ENCODE measurements at places on chromosomes 5 and 9.

DNA sequence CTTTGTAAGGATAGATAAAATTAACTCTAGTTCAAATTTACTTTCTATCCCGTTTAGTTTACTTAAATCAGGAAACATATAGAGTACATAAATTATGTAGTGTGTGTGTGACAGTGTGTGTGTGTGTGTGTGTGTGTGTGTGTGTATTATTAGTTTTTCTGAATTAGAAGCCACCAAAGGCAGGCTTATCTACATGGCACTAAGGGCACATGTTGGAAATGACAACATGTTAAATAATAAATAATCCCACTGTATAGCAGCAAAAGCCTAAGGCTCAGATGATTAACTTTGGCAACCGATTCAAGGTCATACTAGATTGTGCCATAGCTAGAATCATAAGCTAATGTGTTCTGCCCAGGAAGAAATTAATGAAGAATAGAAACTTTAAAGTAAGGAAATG lies 54.6 kb downstream of the MEGF9 start:
- no peak for DNase-seq

DNA sequence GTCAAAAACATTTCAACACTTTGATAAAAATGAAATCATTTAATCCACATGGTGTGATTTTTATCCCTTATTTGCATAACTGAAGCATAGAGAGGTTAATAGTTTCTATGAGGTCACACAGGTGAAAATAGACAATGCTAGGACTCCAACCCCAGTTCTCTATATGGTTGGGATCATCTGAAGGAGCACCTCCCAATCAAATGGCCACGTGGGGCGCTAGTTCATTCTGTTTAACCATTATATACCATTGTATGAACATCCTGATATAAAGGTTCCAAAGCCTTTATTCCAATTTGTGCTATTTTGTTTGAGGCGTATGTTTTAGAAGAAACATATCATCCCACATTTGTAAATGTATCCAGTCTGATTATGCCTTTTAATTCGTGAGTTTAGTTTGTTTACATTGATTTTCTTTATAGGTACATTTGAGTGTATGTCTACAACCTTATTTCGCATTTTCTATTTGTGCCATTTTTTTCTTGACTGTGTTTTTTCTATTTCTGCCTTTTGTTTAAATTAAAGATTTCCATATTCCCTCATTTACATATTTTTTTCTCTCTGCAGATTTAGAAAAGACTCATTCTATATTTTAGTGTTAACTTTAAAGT lies 1092.0 kb downstream of the MAT2B start:
- no peak for DNase-seq

DNA sequence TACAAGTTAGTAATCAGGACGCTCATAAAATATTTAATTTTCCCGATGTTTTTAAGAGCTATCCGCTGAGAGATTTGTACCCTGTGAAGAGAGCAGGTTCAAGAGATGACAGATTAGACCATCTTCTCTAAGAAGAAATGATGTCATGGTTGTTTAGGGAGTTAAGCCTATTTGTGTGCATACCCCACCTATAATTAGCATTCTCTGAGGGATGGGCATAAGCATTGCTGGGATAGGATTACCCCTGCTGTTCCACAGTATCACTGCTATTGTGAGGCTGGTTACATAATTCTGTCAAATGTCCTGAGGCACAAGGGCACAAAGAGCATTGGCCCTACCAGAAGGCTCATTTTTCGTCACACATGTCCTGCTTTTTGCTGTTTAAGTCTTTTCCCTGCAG lies 687.0 kb downstream of the CETN3 start:
- DNase-seq, result no peak

GRCh38 chr5:151141535-151141934 lies 16.0 kb downstream of the ANXA6 start:
- DNase-seq, result no peak

DNA sequence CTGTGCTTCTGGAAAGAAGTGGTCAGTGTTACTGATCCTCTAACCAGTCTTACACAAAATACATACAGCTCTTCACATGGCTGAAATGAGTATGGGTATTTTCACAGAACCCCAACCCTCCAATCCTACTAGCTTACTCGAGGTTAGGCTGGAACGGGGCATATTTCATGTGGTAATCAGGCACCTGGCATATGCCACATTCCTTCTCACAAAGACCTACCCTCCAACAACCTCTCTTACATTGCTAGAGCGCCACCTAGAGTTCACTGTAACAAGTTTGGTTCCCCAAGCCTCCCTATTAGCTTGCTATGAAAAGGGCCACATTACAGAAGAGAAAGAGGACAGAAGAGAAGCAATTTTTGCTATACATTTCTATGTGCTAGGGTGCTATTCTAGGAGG lies 597.3 kb downstream of the PRELID2 start:
- peak; percentile 3 for DNase-seq

DNA sequence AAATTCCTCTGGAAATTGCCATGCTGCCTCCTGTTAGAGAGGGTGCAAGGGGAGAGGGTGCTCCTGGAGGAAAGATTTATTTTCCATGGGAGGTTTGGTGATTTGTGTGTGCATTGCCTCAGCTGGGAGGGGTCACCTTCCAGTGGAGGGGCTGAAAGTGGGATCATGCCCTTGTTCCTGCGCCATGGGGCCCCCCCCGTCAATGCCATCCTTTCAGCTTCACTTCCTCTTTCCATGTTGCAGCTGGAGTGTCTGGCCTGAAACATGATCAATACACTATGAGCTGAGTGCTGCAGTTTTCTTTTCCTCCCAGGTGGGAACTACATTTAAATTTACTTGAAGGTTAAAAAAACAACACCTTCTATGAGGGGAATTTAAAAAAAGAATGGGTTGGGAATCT lies 176.8 kb downstream of the MELK start:
- no peak for DNase-seq

GRCh38 chr9:79165020-79165780 lies 406.6 kb upstream of the TLE4 start:
- DNase-seq, result no peak

- no peak for DNase-seq
Measured at GRCh38 chr5:103408408-103408807, 149.8 kb downstream of the MACIR start.

DNA sequence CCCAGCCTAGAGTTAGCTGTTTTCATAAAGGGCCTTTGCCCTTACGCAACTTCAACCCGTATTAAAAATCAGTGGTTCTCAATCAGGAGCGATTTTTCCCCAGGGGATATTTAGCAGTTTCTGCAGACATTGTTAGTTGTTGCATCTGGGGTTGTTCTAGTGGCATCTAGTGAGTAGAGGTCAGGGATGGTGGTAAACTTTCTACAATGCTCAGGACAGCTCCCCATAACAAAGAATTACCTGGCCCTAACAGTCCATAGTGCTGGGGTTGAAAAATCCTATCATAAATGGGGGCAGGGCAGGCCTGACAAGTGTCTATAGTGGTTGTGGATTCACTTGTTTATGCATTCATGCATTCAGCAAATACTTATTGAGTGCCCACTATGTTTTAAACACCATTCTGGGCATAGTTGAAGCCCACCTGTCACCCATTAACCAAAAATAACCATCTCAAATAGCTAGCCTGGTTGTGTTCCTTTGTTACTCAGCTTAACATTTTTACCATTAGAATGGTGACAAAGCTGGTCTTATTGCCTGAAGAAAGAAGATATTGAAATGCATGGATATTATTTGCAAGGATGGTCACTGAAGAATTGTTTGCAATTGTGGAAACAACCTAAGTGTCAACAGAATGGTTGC lies 15.9 kb upstream of the FGF1 start:
- no peak for DNase-seq

- no peak for DNase-seq
Measured at GRCh38 chr5:153523831-153524230, 33.4 kb downstream of the GRIA1 start.

DNA sequence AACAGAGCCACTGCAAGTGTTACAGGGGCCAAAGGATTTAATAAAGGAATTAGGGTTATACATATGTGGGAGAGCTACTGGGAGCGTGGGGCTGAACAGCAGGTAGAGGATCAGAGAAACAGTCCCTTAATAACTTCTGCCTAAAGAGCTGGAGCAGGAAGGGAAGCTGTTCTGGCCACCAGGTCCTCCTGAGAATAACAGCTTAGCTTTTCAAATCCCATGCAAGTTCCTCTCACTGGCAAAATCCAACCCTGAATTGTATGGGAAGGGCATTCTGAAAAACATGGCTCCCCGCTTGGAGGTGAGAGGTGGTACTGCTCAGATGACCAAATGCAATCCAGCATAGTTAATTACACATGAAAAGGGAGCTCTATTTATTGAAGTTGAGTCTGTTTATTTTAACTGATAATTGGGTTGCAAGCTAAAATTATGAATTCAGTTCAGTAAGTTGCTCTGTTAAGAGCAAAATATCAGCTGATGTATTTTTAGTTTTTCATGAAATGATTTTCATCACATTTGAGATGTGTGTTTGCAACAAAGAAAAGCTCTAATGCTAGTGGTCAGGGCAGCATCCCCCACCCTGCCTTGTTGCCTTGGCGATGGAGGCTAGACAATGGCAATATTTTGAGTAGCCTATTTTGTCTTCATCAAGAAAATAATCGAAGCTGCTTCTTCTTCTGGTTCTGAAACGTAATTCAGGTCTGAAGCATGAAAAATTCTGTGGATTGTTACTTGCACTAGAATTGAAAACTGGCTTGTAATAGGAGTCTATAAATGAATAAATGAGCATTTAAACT lies 58.4 kb upstream of the SH3GL2 start:
- DNase-seq, result peak; percentile 60

- peak; percentile 1 for DNase-seq
Measured at GRCh38 chr5:115815693-115816225, 700 bp downstream of the CDO1 start.

GRCh38 chr9:134863306-134863902 lies 17.2 kb upstream of the FCN2 start:
- DNase-seq, result no peak

DNA sequence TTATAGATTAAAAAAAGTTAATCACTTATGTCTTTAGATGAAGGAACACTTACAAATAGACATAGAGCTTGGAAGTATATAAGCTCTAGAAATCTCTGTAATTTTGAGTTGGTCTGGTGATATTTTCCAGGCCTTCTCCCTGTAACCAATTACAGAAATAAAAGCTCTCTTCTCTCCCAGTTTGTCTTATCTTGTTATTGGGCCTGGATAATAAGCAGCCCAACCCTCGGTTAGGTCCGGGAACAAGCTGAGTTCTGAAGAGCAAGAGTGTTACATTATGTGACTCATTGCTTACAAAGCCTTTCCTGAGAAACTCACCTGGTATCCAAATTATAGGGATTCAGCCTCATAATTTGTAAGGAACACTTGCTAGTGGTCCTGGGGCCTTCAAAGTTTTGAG lies 1146.2 kb downstream of the CDH9 start:
- no peak for DNase-seq

- no peak for DNase-seq
Measured at GRCh38 chr9:133939171-133939785, 52.8 kb downstream of the VAV2 start.

DNA sequence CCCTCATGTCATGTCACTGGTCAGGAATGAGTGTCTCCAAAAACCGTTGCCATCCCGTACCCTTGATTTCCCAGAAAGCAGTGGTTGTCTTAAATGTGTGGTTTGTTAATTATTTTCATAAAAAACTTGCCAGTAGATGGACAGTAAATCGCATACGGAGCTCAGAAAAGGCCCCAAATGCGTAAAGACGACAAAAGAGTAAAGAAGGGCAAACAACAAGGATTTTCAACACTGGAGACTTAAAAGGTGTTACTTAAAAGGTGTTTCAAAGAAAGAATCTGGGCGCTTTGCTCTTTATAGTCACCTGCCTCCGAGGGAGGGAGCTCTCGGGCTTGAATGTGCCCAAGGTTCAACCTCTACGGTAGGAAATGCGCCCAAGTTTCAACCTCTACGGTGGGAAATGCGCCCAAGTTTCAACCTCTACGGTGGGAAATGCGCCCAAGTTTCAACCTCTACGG lies 734 bp downstream of the KIF27 start:
- DNase-seq, result peak; percentile 64

GRCh38 chr5:173237143-173237874 lies 2.3 kb upstream of the NKX2-5 start:
- no peak for DNase-seq

DNA sequence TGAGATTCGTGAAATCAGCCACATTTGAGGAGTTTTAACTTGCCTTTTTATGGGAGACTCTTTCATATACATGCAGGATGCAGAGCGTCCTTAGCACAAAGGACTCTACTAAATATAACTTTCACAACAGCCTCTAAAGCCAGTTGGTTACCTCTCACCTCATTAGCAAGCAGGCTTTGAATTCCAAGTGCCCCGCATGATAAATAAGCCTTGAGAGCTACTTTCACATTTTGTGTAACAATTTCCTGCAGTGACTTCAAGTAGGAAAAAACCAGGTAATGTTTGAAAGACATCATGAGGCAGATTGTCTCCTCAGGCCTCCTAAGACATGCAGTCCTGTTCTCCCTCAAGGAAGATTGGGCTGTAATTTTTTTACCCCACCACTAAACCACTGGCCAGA lies 50.5 kb downstream of the RALGPS1 start:
- no peak for DNase-seq

DNA sequence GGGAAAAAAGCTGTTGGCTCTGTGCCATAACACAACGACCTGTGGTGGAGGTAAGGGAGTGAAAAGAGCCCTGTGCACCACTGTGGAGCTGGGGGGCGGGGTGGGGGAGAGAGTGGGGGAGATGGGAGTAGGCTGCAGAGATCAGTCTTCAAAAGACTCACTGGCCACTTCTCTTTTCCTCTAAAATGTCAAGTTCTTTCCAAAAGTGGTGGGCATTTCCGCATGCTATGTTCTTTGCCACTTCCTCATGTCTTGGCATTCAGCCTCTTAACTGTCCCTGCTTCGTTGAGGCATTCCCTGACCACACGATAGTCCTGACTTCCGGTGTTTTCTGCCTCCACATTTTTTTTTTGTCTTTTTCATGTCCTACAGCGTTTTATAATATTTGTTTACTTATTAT lies 2.4 kb upstream of the PPP2R2B start:
- DNase-seq, result no peak
